Activated CD4-positive, alpha-beta T cell treated with anti-CD3 and anti-CD28 coated beads, Interleukin-2, amount 10 ng/mL, durations not matched to agents 24 days and 14 days (primary cell): ENCODE measurements at places on chromosomes 2 and 18. TPM values are rescaled to one million over a fixed set of nuclear protein-coding genes. Genes with fewer than 3 reads are reported as not detected.

CYP27A1 gene
- total RNA-seq: 0.09 TPM in 1 of 2 replicates, not detected in the other

IL18RAP gene
- 15.0 and 16.9 TPM in 2 replicates for total RNA-seq

EPB41L3 gene
- total RNA-seq: 1.5 TPM in 2 replicates

AFF3 gene
- total RNA-seq: 5.7 and 5.9 TPM in 2 replicates

CTAGE1 gene
- total RNA-seq: not detected in 2 replicates

OSBPL6 gene
- 1.1 and 1.5 TPM in 2 replicates for total RNA-seq

TOGARAM2 gene
- total RNA-seq: 4.8 and 6.7 TPM in 2 replicates

KCNJ13 gene
- not detected in 2 replicates for total RNA-seq
